ENCODE measurements at places on chromosomes 2 and 18.

- no peak for DNase-seq
Observed at GRCh38 chr2:199814817-199815211, 36.2 kb downstream of the FTCDNL1 start.

- DNase-seq: no peak
Observed at GRCh38 chr2:238427435-238428162, 872 bp downstream of the ASB1 start.

DNA sequence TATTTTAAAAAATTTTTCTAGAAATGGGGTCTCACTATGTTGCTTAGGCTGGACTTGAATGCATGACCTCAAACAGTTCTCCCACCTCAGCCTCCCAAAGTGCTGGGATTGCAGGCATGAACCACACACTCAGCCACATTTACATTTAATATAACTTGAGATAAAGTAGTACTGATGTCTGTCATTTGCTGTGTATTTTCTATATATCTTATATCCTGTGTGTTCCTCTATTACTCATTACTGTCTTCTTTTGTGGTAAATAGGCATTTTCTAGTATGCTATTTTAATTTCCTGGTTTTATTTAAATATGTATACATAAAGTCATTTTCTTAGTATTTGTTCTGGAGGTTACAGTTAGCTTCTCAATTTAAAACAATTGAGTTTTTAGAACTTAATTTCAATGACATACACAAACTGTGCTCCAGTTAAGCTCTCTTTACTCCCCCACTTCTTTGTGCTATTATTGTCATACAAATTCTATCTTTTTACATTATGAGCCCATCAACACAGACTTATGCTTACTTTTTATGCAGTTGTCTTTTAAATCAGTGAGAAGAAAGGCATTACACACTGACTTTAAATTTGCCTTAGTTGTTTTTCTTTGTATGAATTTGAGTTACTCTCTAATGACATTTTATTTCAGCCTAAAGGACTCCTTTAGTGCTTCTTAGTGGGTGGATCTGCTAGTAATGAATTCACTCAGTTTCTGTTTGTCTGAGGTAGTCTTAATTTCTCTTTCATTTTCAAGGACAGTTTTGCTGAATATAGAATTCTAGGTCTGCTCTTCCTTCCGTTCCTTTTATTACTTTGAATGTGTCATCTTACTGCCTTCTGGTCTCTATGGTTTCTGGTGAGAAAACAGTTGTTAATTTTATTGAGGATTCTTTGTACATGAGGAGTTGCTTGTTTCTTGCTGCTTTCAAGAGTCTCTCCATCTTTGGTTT is 6.2 kb upstream of the INPP4A start:
- DNase-seq: no peak

DNA sequence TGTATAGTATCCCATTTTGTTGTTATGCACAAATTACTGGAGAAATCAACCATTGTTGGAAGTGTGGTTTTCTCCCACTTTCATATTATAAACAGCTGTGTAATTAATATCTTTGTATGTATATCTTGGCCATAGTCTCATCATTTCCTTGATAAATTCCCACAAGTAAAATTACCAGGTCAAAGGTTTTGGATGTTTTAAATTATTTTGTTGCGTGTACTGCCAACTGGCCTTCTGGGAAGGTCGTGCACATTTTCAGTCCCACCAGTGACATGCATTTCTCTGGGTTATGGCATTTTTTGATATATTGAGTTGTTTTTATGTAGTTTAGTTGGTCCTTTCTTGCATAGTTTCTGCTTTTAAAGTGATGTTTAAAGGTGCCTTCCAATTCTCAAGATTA is 41.5 kb downstream of the TSHZ1 start:
- DNase-seq: no peak

GRCh38 chr18:45386041-45386655 is 229.1 kb upstream of the SLC14A2 start:
- DNase-seq: no peak

DNA sequence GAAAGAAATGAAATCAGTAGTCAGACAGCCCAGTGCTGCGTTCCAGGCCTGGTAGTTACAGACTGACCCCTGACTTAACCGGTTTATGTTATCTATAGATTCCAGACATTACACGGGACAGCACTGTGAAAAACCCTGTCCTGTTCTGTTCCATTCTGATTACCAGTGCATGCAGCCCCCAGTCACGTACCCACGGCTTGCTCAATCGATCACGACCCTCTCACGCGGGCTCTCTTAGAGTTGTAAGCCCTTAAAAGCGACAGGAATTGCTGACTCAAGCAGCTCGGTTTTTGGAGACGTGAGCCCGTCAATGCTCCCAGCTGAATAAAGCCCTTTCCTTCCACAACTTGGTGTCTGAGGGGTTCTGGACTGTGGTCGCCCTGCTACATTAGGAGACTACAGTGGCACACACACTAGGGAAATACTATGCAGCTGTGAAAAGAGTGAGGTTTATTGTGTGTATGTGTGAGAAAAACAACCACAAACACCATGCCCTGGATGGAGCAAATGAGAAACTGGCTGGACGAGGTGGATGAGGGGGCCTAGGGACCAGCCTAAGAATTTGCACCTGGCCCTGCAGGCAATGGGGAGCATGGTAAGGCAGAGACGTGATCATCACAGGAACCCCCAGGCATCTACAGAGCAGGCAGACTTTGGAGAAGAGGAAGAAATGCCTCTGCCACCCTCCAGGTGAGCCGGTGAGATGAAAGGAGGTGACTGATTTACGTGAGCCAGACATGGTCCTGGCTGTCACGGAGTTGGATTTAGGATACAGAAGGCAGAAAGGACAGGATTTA is 49.1 kb upstream of the SEMA4C start:
- no peak for DNase-seq

DNA sequence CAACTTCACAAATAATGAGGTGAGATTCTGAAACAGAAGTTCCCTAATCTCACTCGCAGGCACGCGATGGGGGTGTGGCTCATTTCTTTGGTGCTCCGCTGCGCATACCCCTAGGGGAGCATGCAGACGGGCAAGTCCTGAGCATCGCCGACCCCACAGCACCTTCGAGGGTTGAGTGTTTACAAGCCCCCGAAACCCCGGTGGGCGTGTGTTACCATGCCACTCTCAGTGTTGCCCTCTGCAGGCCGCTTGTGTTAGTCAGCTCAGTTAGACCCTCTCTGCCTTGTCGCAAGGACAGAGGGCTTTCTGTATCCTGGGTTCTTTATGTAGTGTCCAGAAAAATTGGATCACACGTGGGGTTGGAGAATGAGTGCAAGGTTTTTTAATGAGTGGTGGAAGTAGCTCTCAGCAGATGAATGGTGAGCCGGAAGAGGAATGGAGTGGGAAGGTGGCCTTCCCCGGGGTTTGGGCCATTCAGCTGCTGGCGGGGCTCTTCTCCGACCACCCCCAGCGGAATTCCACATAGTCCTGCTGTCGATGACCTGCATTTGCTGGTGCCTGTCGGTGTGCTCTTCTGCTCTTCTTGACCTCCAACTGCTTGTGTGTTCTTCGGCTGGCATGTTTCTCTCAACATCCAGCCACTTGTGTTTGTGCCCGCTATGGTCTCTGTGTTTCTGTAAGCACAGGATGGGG is 191.3 kb downstream of the RPRM start:
- DNase-seq: no peak

GRCh38 chr2:12636837-12637581 is 79.7 kb upstream of the TRIB2 start:
- DNase-seq: no peak

DNA sequence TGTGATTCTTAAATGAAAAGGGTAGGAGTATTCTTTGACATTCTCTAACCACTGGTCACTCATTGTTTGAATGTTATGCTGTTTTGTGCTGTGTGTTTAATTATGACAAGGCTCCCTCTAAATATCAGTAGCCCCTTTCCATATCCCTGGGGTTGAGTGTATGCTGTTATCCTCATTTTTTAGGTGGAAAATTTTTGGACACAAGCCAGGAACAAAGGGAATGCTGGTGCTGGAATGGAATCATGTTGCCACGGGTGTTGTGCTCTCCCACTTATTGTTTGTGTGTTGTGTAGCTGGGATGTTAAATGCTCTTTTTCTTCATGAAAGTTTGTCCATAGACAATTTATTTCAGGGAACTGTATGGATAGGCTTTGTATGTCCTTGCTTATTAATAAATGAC is 43.3 kb downstream of the ZNF532 start:
- no peak for DNase-seq

GRCh38 chr2:157439824-157440186 is 4.1 kb downstream of the CYTIP start:
- no peak for DNase-seq

DNA sequence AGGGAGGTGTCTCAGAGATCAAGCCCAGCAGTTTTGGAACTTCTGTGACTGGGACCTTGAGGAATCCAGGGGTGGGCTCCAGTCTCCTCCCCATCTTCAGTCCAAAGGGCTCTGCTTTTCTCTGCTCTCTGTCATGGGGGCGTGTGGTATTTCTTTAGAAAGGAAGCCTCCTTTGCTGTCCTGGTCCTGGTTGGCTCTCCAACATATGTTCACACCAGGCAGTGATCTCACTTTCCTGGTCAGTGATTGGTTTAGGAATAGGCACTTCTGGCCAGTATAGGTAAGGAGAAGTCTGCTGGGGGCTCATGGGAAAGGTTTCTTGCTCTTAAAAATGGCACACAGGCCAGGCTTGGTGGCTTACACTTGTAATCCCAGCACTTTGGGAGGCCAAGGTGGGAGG is 115.5 kb upstream of the HAAO start:
- DNase-seq: no peak

DNA sequence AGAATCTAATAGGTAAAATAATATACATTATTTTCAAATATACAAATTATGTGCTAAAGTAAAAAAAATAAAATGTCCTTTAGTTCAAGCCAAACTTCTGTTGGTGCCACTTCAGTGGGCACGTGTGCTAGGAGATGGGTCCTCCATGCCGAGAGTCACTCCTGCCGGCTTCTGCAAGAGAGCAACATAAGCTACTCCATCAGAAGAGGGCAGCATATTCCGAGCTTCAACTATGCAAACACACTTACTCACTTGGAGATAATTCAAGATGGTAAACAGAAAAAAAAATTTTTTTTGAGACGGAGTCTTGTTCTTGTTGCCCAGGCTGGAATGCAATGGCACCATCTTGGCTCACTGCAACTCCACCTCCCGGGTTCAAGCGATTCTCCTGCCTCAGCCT is 24.4 kb downstream of the CNOT11 start:
- no peak for DNase-seq

DNA sequence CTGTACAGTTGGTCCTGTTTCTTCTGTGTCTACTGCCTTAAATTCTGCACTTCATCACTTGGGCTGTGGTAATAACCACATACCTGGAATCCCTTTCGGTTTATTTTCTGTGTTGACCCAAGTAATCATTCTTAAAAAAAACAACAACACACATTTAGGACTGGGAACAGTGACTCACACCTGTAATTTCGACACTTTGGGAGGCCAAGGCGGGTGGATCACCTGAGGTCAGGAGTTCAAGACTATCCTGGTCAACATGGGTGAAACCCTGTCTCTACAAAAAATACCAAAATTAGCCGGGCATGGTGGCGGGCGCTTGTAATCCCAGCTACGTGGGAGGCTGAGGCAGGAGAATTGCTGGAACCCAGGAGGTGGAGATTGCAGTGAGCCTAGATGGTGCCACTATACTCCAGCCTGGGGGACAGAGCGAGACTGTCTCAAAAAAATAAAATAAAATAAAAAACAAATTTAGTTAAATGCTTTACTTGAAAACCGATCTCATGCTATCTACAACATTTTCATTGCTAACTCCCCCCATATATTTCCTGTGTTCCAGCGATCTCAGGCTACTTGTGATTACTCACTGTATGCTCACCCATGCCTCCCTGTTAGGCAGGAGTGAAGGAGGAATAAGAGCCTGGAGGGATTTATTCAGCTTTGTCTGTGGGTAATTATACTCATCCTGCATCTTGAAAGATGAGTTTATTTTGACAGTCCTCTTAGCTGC is 18.2 kb downstream of the ACSL3 start:
- DNase-seq: no peak

GRCh38 chr18:68925268-68925667 is 127.4 kb downstream of the CCDC102B start:
- DNase-seq: no peak

GRCh38 chr2:96353606-96354101 is 18.1 kb downstream of the NCAPH start:
- DNase-seq: no peak

GRCh38 chr2:137173463-137173862 is 408.1 kb downstream of the THSD7B start:
- peak; percentile 74 for DNase-seq

DNA sequence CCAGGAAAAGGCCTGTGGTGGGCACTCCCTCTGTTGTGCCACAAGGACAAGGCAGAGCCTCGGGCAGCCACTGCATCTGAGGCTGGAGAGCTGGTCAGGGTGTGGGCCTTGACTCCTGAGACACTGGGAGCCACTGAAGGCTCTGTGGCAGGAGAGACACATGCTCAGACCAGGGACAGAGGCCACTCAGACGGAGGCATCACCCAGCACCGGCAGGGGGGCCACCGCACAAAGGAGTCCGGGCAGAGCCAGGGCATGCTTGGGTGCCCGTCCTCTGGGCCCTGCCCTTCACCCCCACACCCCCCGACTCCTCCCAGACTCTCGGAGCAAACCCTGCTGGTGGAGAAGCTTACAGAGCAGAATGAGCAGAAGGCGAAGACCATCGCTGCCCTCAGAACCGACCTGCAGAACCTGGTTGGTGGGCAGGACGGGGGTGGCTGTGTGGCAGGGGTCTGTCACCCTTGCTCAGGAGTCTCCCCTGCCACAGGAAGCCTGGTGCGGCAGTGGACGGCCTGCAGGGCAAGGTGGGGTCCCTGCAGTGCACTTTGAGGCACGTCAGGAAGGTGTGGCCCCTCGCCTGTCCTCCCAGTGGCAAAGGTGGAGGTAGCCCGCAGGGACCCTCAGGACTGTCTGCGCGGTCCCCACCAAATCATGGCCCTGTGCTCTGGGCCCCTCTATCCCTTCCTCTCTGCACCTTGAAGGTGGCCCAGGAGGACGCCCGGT is 26.0 kb downstream of the CROCC2 start:
- DNase-seq: no peak

GRCh38 chr2:152762202-152762601 is 43.8 kb downstream of the ARL6IP6 start:
- no peak for DNase-seq

- no peak for DNase-seq
Observed at GRCh38 chr2:12979066-12979465, 262.3 kb downstream of the TRIB2 start.

DNA sequence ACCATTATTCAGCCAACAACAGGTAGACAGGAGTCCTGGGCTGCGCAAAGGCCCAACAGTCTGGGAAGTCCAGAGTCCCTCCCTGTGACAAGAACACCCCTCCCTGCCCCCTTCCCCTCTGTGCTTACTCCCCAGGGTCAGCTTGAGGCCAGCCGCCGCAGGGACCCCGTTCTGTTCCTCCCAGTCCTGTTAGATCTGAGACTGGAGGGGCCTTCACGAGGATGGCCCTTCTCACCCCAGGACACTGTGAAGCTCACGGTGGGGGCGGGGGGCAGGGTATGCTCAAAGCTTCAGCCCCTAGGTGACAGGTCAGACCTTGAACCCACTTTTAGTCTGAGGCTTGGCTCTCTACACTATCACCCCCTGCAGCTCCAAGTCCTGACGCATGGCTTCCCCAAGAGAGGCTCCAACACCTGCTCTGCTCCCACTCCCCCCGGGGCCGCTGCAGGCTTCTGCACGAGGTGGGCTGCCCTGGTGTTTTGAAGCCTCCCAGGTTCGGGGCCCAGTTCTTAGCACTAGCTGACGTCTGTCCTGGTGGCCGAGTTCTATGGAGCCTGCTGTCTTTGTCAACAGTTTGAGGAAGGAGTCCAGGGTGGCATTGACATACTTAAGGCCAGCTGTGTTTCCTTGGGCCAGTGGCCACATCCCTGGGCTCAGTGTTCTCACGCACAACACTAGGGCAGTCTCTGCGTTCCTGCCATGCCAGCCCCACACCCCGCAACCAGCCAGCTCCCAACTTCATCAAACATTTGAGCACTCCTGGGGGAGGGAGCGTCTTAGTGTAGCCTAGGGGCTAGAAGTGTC is 37.2 kb upstream of the HPCAL1 start:
- no peak for DNase-seq

All from HS-27A (cell line).